ENCODE measurements at places on chromosomes 1 and 21.

DNA sequence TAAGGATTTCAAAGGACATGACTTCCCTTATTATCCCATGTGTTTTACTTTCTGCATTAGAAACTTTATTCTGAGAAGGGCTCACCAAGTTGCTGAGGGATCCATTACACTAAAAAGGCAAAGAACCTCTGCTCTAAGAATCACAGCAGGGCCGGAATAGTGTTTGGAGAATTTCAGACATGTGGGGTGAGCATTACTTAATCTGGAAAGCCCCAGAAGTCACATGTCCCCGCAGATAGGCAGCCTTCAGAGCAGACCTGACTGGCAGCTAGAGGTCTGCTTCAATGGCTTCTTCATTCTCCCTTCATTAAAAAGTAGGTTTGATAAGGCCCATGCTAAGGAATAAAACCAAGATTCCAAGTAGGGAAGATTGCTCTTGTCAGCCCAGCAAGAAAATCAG lies 52.6 kb upstream of the RBM15 start:
- DNase-seq: no peak

DNA sequence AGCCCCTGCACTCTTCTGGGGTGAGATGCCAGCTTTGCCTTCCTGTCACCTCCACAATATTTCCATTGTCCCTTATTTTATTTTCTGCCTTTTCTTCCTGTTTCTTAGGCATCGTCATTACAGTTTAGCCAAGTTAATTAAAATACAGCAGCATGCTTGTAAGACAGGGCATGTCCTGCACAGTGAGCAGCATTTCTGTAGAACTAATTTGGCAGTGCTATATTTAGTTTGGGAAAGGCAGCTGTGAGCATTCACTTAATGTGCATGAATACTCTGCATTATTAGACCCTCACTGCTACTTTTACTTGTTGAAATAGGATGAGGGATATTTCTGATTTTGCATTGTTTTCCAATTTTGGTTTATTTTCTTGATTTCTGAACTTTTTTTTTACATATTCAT lies 133.3 kb downstream of the KCNK2 start:
- DNase-seq: no peak

GRCh38 chr1:230735447-230735846 lies 11.7 kb upstream of the CAPN9 start:
- no peak for DNase-seq

- no peak for DNase-seq
These were observed 772 bp downstream of the SLC30A2 start for GRCh38 chr1:26044971-26045721.

DNA sequence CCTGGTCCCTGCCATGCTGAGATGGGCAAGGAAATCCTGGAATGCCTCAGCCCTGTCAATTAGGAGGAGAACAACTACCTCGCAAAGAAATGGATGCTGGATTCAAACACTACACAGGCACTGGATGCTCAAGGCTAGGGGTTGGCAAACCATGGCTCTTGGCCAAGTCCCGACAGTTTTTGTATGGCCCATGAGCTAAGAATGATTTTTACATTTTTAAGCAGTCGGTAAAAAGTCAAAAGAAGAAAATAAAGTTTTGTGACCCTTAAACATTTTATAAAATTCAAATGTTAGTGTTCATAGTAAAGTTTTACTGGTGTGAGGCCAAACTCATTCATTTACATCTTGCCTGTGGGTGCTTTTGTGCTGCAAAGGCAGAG lies 6.5 kb downstream of the CDK18 start:
- DNase-seq: no peak

- DNase-seq: no peak
These were observed 13.3 kb upstream of the RAB42 start for GRCh38 chr1:28578696-28579218.

GRCh38 chr1:150621497-150622302 lies 7.7 kb downstream of the ENSA start:
- DNase-seq: peak; percentile 67

DNA sequence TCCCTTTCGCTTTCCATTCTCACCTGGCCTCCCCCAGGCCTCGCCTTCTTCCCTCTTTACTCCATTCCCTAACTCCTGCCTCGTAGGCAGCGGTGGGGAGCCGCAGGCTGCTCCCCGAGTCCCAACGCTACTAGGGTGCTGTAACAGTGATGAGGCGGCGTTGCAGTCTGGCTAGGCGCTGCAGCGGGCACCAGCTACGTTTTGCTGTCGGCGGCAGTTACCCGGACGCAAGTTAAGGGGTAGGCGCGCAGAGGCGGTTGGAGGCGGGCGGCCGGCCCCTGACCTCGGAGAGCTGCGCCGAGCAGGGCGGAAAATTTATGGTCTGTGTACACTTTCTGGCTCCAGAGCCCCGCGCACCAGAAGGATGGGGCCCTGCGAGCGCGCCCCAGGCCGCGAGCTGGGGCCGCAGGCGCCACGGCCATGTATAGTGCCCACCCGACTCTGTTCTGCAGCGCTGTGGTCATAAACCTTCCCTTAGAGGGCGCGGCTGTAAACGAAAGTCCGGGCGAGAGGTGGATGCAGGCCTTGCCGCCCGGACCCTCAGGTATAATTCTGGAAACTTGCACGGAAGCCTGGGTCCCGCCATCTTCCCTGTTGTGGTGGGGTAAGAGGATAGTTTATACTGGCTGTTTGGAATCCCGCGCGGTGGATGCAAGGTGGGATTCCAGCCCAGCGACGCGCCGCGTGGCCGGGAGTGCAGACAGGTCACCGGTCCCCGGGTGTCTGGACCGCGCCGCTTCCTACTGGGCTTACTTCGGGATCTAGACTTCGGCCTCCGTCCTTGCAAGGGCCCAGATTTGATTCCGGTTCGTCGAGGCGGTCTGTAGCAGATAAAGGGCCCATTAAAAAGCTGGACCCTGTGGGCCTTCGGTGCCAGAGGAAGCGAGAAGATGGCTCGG lies 15.0 kb downstream of the HLX start:
- DNase-seq: no peak

DNA sequence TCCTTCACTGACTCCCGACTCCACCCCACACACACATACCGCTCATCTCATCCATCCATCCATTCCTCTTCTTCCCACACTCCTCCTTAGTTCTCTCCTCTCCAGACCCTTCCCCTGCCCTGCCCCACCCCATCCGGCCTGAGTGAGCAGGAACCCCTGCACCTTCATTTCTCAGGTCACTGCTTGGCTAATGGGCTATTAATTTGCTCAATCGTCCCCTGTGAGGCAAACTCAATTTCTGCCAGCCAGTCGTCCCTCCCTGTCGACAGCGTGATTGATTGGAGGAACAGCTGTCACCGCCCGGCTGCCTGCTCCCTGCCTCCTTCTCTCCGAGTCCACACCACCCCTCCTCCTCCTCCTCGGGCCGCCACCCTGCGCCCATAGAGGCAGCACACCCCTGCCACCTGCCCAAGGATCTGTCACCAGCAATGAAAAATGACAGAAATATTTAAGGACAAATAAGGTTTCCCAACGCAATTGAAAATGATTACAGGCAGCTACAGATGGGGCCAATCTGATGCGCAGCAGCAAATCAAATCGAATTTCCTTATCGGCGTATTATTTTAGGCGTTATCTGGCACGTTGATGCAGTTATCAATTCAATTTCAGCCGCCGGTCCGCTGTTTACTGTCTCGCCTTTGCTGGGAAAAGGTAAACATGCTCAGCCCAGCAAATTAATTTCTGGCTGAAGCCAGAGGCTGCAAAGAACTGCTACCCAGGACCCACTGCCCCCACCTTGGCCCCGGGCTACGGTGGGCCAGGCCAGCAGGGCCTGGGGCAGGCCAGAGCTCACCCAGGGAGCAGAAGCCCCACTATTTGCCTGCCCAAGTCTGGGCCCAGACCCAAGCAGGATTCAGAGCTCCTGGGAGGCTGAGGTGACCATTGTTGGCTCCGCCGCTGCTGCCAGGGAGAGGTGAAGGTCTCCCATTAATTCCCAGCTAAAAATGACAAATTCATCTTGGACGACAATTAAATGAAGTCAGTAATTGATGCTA lies 71.3 kb downstream of the TMEM53 start:
- DNase-seq: no peak

GRCh38 chr1:177119311-177119710 lies 45.2 kb downstream of the ASTN1 start:
- DNase-seq: no peak

DNA sequence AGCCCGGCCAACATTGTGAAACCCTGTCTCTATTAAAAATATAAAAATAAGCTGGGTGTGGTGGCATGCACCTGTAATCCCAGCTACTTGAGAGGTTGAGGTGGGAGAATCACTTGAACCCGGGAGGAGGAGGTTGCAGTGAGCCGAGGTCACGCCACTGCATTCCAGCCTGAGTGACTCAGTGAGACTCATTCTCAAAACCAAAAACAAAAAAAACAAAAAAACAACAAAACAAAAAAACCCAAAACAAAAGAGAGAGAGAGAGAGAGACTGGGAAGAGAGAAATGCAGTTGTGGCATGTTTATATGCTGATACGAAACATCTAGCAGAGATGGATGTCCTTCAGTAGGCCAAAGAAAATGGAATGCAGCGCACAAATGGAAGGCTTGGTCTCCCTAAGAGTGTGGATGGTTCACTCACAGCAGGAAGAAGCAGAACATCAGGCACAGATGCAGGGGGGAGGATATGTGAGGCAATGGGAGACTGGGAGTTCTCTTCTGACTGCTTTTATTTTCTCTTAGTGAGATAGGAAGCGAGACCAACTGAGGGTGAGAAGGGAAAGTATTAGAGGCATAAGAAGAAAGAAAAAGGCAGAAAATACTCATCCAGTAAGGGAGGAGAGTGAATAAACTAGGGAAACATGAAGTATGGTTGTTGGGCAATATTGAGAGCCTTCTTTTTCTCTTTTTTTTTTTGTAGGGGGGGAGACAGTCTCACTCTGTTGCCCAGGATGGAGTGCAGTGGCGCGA lies 16.0 kb downstream of the THEM4 start:
- DNase-seq: no peak

- no peak for DNase-seq
These were observed 21.8 kb downstream of the TENT5C start for GRCh38 chr1:117627546-117628130.

DNA sequence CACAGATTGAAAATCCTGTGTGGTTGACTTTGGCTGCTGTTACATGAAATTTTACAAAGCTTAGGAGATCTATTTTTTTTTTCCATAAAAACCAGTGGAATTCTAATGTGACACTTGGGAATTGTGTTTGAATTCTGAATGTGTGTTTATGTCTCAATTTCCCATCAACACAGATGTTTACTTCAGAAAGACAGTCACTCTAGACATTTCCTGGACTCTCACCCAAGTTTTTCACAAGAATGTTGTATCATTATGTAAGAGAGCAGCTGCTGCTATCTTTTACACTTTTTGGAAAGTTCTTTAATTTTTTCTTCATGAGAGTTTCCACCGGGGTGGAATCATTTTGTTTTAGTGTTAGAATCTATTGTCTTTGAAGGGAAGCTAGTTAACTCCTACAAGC lies 210.1 kb downstream of the GIPC2 start:
- no peak for DNase-seq

- no peak for DNase-seq
These were observed 170.5 kb downstream of the NTMT2 start for GRCh38 chr1:170316270-170316669.

DNA sequence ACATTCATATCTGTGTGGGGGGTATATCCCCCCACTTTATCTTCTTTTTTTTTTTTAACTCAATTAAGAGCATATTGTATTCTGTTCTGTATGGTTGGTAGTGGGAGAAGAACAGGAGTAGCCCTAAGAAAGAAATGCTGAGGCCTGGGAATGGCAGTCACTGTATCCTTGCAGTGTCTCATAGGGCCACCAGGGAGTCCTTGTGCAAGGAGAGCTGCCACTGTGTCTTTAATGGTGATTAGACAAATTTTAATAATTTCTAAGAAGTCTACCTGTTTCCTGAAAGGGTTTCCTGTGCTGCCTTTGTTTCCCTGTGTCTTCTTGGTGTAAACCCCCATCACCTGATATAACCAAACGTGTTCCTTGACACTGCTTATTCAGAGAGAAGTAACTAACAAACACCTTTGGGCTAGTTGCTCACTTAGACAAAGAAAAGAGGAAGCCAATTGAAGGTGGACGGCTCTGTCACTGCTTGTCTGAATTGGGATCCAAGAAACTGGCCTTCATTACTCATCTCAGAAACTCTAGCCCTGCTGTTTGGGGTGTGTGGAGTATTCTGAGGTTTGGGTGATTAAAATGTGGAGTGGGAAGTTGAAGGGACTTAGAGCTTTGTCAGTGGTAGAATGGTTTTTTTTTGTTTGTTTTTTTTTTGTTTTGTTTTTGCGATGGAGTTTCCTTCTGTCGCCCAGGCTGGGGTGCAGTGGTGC lies 15.2 kb downstream of the GIPC2 start:
- no peak for DNase-seq

- DNase-seq: no peak
These were observed 45.7 kb downstream of the ATP2B4 start for GRCh38 chr1:203672346-203672745.

- peak; percentile 30 for DNase-seq
These were observed 63.4 kb upstream of the NEK2 start for GRCh38 chr1:211738691-211739301.

GRCh38 chr1:31072304-31072746 lies 6.8 kb upstream of the PUM1 start:
- no peak for DNase-seq

DNA sequence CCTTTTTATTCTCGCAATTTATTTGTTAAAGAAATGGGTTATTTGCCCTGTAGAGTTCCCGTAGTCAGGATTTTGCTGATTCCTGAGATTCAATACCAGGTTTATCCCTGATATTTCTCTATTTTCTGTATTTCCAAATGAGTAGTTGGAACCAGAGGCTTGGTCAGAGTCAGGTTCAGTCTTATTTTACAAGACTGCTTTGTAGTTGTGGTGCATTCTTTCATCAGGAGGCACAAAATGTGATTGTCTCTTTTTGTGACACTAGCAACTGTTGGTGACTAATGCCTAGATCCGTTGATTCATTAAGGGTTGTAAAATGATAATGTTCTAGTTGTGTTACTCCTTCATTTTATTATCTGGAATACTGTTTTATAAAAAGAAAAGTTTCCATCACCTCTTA lies 95.5 kb upstream of the TPTE start:
- no peak for DNase-seq

GRCh38 chr1:148373192-148373925 lies 109.7 kb downstream of the PPIAL4G start:
- DNase-seq: no peak

DNA sequence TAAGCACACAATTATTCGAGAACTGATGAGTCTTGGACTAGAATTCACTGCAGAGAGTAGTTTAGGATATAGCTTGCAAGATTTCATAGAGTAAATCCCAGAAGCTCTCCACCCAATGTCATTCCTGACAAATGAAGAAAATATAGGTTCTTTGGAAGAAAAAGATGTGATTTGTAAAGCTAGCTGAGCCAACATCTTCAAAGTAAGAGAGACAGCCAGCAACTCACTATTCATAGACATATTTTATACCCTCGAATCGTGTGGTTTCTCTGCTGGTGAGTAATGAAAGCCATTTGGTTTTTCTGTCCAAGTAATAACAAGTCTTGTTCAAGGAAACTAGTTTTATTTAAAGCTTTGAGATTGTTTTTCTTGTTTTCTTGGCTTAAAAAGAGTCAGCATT lies 165.7 kb upstream of the SYT6 start:
- DNase-seq: no peak

GRCh38 chr1:60516996-60517395 lies 443.4 kb upstream of the C1orf87 start:
- DNase-seq: no peak

- DNase-seq: no peak
These were observed 151.8 kb downstream of the EIF4G3 start for GRCh38 chr1:21024918-21025317.

- no peak for DNase-seq
These were observed 155.4 kb downstream of the URB2 start for GRCh38 chr1:229781453-229781852.

Data from activated CD8-positive, alpha-beta memory T cell treated with anti-CD3 and anti-CD28 coated beads, Interleukin-2, amount 50 U/mL, for 4 hours (primary cell).